CD4-positive, alpha-beta T cell treated with Interleukin-4 for 1 hour (primary cell): ENCODE measurements at places on chromosomes 2 and 18.

DNA sequence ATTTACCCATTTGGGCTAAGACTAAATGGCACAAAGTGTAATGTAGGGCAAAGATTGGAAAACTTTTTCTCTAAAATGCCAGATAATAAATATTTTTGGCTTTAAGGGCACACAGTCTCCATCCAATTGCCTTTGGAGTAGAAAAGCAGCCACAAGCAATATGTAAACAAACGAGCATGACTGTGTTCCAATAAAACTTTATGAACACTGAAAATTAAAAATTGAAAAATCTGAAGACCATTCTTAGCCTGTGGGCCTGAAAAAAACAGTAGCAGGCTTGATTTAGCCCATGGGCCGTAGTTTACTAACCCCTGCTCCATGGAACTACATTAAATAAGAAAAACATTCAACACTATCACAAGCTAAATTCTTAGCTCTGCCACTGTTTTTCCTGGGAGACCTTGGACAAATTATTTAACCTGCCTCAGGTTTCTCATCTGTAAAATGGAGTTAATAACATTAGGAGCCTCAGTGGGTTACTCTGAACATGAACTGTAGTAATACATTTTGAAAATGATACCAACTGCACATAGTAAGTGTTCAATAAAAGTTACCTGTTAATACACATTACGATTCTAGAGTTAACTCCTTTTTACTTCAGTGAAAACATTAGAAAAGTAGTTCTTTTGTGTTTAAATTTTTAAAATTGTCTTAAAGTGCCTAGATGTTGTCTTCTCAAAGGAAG lies 1.3 kb downstream of the IFIH1 start:
- DNase-seq: no peak

DNA sequence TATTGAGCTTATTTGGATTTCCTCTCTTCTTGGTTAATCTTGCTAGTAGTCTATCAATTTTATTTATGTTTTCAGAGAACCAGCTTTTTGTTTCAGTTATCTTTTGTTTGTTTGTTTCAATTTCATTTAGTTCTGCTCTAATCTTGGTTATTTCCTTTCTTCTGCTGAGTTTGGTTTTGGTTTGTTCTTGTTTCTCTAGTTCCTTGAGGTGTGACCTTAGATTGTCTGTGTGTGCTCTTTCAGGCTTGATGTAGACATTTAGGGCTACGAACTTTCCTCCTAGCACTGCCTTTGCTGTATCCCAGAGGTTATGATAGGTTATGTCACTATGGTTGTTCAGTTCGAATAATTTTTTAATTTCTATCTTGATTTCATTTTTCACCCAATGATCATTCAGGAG lies 141.6 kb downstream of the ZNF236 start:
- no peak for DNase-seq

GRCh38 chr2:129888896-129889295 lies 90.6 kb upstream of the RAB6C start:
- no peak for DNase-seq

DNA sequence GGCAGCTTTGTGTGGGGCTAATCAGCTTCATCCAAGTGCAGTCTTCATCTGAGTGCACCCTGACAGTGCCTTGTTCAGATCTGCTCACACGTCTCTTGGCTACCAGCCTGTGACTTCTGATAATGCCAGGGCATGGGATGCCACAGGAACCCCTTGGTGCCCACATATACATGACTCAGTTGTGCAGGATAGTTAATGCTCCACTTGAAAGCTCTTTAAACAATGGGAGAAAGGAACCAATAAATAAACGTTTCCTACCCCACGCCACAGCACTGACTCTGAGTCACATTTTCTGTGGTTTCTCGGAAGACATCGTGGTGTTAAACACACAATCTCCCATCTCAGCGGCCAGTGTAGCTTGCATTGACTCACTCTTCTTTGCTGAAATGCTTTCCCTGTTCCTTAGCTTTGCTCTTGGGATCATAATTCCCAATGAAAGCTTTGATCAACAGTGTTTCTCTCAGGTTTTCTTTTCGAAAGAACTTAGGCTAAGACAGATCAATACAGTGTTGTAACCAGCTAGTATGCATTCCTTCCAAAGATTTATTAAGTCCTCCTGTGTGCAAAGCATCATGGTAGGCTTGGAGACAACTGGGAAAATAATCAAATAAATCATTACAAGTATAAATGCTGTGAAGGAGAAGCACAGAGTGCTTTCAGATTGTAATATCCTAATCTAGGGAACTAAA lies 142.0 kb downstream of the COPS8 start:
- no peak for DNase-seq

DNA sequence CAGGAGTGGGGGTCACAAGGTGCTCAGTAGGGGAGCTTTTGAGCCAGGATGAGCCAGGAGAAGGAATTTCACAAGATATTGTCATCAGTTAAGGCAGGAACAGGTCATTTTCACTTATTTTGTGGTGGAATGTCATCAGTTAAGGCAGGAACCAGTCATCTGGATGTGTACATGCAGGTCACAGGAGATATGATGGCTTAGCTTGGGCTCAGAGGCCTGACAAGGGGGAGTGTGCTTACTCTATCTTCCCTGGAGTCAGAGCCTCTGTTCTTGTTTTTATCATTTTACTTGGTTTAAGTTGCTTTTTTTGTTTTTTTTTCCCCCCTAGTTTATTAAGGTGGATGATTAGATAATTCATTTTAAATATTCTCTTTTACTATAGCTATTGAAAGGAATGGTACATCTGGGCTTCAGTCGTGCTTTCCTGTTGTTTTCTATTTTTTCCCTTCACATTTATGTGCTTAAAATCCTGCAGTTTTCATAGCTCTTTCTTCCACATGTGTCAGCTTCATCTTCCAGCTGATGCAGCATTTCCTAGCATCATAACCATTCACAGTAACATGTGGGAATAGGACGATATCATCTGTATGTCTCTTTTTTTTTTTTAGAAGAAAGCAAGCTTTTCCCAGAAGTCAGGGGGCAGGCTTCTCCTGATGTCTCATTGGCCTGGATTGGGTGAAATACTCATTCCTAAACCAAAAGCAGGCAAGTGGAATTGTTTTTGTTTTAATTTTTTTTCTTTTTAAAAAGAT lies 15.4 kb downstream of the ZNF396 start:
- DNase-seq: no peak

GRCh38 chr2:25306777-25307368 lies 34.9 kb downstream of the DNMT3A start:
- DNase-seq: no peak

- DNase-seq: no peak
Measured at GRCh38 chr2:85594715-85595300, 737 bp upstream of the RNF181 start.

- DNase-seq: no peak
Measured at GRCh38 chr18:3675446-3675845, 225.5 kb downstream of the TGIF1 start.

DNA sequence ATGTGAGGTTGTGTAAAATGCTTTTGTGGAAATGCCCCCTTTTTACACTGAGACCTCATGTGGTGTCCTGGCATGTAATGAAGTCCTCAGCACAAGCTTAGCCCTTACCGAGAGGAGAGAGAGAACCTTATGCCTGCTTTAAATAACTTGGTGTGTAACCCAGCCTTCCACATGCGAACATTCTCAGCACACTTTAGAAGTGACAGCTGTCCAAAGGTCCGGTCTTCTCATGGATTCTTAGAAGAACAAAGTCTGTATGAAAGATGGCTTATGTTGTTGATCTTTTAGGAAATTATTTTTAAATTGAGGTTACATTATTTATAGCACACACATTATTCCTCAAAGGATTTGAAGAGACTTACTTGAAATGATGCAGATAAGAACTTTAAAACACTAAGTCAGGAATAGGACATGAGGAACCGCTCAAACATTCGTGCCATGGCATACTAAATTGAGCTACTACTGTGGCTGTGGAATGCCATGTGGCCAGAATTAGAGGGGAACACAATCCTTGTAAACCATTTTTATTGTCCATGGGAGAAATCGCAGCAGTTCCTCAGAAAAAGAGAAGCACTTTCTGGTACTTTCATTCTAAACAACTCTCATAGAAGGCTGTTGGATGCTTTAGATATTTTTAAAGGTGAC lies 79.6 kb downstream of the WDSUB1 start:
- DNase-seq: no peak

DNA sequence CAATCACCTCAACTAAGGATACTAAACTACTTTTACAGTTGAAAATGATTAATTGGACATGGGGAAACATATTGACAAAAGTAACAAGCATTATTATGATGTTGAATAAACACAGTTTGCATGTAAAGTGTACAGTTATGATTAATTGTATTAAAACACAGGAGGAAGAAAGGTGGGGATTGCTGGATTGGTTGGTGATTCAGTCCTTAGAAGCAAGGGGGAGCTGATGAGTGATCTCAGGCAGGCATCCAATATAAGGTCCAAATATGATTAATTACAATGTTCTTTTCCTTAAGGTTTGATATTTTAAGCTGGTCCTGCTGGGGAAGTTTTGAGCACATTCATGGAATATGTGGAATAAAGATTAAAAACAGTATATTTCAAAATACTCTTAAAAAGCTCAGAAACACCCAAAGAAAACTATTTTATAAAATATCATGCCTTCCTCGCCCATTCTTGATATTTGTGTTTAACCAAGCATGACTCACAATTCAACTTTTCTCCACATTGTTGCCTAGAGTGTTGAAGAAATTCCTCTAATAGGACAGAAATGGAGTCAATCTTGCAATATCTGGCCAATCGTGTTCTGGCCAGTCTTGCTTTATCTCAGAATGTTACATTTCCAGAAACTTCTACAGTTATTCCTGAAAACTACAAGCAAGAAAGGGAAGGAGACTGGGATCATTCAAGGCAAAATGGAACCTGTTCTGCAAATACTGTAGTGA lies 268.2 kb downstream of the RPIA start:
- no peak for DNase-seq

GRCh38 chr2:17849275-17849674 lies 29.2 kb upstream of the KCNS3 start:
- DNase-seq: no peak

- no peak for DNase-seq
Measured at GRCh38 chr2:188318161-188318749, 26.6 kb downstream of the GULP1 start.

DNA sequence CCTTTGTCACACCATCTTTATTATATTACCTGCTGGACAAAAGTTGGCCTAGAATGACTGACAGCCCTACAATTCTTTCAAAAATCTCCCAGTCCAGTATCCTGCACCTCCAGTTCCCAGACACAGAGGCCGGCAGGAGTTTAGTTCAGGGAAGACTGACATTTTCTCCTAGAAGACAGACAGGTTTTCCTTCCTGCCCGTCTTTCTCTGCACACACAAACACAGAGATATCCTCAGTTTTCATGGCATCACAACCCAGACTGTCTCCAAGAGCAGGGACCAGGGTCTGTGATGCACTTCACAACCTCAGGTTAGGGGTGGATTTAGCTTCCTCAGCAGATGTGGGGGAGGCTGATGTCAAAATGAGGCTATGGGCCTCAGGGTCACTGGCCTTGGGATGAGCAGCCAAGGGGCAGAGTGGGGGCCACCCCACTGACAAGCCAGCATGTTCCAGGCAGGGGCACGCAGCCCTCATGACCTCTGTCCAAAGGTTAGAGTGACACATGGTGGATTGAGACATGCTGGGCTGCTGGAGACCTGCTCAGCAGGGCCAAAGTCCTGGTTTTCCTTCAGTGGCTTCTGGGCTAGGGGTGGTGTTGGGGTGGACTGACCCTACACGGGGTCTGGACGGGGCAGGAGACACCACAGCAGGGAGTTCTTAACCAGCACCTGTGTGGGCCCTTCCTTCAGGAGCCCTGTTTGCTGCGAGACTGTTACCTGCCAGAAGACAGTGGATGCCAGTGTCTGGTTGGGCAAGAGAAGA lies 70.5 kb downstream of the SFXN5 start:
- DNase-seq: no peak

DNA sequence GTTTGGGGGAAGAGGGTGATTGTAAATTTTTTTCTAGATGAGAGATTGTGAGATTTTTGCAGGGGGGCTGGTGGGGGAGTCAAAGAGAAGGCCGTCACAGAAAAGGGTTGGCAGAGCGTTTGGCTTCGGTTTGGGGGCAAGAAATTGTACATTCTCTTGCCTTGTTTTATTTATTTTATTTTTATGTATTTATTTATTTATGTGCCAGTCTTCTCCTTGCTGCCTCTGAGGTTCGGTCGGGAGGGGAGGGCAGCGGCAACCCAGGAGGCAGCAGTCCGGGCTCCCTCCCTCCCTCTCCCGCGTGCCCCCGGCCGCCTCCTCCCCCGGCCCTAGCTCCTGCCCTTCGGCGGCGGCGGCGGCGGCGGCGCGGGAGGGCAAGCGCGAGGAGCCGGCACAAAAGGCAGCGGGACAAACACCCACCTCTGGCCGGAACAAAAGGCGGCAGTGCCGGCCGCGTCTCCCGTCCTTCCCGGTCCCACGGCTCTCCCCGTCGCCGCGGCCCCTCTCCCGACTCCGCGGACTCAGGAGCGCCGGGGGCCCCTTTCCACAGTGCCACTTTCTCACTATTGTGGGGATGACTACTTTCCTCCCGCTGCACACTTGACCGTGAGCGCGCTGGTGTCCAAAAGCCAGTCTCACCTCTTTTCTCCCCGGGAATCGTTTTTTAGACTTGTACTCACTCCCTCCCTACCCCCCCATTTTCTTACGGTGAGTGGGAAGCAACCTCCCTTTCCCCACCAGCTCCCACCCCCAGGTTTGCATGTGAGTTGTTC lies 1.2 kb downstream of the BCL11A start:
- no peak for DNase-seq

- DNase-seq: no peak
Measured at GRCh38 chr18:10481831-10482230, 27.4 kb downstream of the APCDD1 start.

- no peak for DNase-seq
Measured at GRCh38 chr2:135124924-135125886, 73.1 kb downstream of the RAB3GAP1 start.

DNA sequence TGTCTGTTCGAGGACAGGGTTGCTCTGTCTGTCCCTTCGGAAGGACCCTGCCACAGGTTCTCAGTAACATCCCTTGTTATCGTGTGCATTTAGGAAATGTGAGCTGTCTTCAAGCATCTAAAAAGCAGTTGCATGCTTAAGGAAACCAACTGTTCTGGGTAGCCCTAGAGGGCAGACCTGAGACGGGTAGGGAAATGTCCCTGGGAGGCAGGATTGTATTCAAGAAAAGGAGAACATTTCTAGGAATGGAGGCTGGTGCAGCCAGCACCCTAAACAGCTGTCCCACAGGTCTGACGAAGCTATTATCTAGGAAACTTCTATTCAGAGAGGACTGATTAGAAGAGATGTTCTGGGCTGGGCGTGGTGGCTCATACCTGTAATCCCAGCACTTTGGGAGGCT lies 414.2 kb downstream of the NBAS start:
- DNase-seq: no peak
